Ascending aorta (tissue), 2 donors: ENCODE measurements at places on chromosomes 3 and 15. TPM values are rescaled to one million over a fixed set of nuclear protein-coding genes. Genes with fewer than 3 reads are reported as not detected.

DNA sequence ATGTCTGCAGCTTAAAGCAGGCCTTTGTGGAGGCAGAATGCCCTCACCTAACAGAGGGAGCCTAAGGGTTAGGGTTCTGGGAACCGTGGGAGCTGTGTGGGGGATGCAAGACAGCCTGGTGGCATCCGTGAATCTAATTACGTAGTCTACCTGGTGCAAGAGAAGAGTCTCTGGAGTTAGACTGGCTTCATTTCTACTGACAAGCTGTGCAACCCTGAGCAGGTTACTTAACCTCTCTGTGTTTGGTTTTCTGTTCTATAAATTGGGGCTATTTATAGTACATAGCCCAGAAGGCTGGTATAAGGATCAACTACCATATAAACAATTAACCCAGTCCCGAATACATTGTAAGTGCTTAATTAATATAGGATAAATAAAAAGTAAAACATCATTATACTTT is 8.3 kb downstream of the TNFAIP8L3 start:
- DNase-seq: no peak
- no peaks in the 10 kb centered on the region for H3K27me3 ChIP-seq
- H3K27ac ChIP-seq: peak overlapping the region; percentile 3
- H3K36me3 ChIP-seq: peaks cover 7% of the 10 kb centered on the region
- peaks cover 14% of the 10 kb centered on the region for H3K4me1 ChIP-seq

CPB1 gene
- 0.21 TPM for total RNA-seq

DNA sequence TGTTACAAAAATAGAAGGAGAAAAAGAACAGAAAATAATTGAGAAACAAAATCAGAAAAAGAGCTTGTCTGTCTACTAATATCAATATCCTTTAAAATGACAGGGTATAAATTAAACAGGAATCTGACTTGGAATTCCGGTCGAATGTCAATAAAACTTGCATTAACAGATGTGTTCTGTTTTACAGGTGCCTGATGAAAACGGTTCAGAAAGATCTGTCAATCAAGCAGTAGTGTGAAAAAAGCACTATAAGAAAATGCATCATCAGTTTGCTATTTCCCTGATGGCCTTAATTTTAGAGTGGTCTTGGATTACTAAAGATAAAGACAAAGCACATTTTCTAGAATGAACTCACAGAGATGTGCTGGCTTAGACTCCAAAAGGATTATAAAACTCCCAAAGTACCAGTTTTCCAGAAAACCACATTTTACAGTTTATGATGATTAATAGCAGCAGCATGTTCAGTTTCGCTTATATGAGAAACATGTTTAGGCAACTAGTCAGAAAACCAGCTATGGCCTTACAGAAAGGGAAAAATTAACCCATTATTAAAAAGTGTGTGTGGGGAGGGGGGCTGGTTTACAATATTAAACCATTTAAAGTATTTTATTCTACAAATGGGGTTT is 8.2 kb upstream of the C3orf38 start:
- H3K4me1 ChIP-seq: no peaks in the 10 kb centered on the region
- H3K36me3 ChIP-seq: peaks cover 6% of the 10 kb centered on the region
- H3K4me3 ChIP-seq: no peak overlapping the region
- no peak overlapping the region for H3K27ac ChIP-seq
- DNase-seq: no peak

- H3K27me3 ChIP-seq: no peaks in the 10 kb centered on the region
- DNase-seq: no peak
- no peaks in the 10 kb centered on the region for H3K36me3 ChIP-seq
- no peak overlapping the region for H3K27ac ChIP-seq
Observed at GRCh38 chr3:53822331-53822741, 23.9 kb downstream of the CHDH start.

ATP2B2 gene
- total RNA-seq: not detected

IMPG2 gene
- total RNA-seq: 0.11 TPM

- no peak overlapping the region for H3K27ac ChIP-seq
- peaks cover 10% of the 10 kb centered on the region for H3K4me1 ChIP-seq
- no peak for DNase-seq
- H3K4me3 ChIP-seq: no peak overlapping the region
Observed at GRCh38 chr3:16270855-16271254, 5.8 kb downstream of the OXNAD1 start.

DNA sequence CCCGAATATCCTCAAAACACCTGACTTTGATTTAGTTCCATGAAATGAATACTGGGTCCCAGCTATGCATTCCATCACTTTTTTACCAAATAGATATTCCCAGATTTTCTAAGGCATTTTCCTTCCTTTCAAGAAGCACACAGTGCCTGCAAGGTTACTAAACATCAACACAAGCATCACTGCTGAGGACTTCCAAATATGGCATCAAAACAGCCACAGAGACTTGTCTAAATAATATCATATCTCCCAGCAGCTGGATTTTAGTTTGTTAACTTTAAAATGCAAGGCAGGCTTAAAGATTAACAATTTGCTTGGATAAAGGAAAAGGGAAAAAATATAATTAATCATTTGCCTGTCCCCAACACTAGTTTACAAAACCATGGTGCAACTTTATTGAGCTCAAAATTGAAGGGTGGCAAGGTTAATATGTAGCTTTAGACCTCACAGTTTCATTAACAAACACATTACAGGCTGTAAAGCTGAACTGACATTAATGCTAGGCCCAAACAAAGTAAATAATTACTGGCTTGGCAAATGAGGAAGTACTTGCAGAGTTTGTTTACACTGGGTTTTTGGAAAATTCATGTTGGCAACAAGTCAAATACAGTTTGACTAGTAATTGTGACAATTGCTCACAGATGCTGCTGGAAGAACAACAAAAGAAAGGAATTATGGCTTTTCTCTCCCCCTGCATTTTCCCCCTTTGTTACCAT is 401.7 kb upstream of the CDIN1 start:
- H3K27ac ChIP-seq: peak overlapping the region; percentile 40
- no peaks in the 10 kb centered on the region for H3K36me3 ChIP-seq
- no peaks in the 10 kb centered on the region for H3K27me3 ChIP-seq
- peaks cover 8% of the 10 kb centered on the region for H3K4me1 ChIP-seq

- H3K27me3 ChIP-seq: no peaks in the 10 kb centered on the region
- no peak overlapping the region for H3K4me3 ChIP-seq
- no peak overlapping the region for H3K27ac ChIP-seq
- DNase-seq: no peak
- H3K4me1 ChIP-seq: no peaks in the 10 kb centered on the region
- no peaks in the 10 kb centered on the region for H3K36me3 ChIP-seq
Observed at GRCh38 chr3:112372396-112372795, 39.4 kb downstream of the CD200 start.

- H3K4me3 ChIP-seq: no peak overlapping the region
- no peaks in the 10 kb centered on the region for H3K27me3 ChIP-seq
- no peak for DNase-seq
- H3K4me1 ChIP-seq: no peaks in the 10 kb centered on the region
Observed at GRCh38 chr15:86221119-86221518, 141.4 kb downstream of the AGBL1 start.

EOMES gene
- not detected for total RNA-seq

- peaks cover 5% of the 10 kb centered on the region for H3K36me3 ChIP-seq
- H3K4me3 ChIP-seq: no peak overlapping the region
- no peaks in the 10 kb centered on the region for H3K27me3 ChIP-seq
- no peaks in the 10 kb centered on the region for H3K4me1 ChIP-seq
Observed at GRCh38 chr3:61996366-61996765, 377.0 kb downstream of the FEZF2 start.
